AG10803 (cell line): ENCODE measurements at places on chromosomes 7 and 10.

- no peak for DNase-seq
Measured at GRCh38 chr7:109868215-109868860, 1222.6 kb upstream of the LRRN3 start.

- no peak for DNase-seq
Measured at GRCh38 chr7:152865461-152865860, 105.9 kb downstream of the ACTR3B start.

- DNase-seq: no peak
Measured at GRCh38 chr10:122132882-122133565, 138.1 kb upstream of the BTBD16 start.

DNA sequence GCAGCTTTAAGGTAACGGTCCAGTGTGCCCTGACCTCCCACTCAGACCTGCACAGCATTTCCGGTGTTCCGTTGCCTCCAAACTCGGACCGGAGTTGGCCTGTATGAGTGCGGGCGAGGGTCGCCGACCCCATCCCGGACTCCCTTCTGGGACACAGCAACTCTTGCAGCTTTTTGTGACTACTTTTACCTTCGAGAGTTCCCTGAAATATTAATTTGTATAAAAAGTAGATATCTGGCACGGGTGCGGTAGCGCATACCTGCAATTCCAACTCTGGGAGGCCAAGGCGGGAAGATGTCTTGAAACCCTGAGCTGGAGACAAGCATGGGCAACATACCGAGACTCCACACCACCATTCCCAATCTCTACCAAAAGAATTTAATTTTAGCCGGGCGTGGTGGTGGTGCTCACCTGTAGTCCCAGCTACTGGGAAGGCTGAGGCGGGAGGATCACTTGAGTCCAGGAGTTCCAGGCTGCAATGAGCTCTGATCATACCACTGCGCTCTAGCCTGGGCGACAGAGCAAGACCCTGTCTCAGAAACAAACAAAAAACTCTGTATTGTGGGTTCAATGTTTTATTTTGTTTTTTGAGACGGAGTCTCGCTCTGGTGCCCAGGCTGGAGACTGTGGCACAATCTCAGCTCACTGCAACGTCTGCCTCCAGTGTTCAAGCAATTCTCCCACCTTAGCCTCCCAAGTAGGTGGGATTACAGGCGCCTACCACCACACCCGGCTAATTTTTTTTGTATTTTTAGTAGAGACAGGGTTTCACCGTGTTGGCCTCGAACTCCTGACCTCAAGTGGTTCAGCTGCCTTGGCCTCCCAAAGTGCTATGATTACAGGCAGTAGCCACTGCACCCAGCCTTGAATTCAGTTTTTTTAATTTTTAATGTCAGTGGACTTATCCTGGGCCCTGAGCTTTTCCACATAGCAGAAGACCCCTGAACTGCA is 1.1 kb upstream of the PPP1R35 start:
- no peak for DNase-seq

DNA sequence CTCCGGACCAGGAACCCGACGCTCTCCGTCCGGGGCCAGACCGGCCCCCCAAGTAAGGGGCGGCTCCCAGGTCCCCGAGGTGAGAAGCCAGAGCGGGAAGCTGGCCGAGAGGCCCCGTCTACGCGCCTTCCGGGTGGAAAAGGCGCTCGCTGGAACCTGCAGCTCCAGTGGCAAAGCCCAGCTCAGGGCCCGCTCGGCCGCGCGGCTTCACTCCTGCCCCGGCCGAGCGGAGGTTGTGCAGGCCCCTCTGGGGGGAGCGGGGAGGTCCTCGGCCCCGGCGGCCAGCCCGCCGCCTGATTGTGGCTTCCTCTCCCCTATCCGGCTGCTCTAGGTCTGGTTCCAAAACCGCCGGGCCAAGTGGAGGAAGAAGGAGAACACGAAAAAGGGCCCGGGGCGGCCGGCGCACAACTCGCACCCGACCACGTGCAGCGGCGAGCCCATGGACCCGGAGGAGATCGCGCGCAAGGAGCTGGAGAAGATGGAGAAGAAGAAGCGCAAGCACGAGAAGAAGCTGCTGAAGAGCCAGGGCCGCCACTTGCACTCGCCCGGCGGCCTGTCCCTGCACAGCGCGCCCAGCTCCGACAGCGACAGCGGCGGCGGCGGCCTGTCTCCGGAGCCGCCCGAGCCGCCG is 2.9 kb downstream of the UNCX start:
- DNase-seq: no peak

- peak; percentile 89 for DNase-seq
Measured at GRCh38 chr10:103843854-103844570, 11.4 kb downstream of the SH3PXD2A start.

GRCh38 chr7:137388916-137389315 is 45.4 kb upstream of the PTN start:
- DNase-seq: peak; percentile 10

- DNase-seq: no peak
Measured at GRCh38 chr7:130719541-130719940, 14.5 kb downstream of the KLF14 start.

DNA sequence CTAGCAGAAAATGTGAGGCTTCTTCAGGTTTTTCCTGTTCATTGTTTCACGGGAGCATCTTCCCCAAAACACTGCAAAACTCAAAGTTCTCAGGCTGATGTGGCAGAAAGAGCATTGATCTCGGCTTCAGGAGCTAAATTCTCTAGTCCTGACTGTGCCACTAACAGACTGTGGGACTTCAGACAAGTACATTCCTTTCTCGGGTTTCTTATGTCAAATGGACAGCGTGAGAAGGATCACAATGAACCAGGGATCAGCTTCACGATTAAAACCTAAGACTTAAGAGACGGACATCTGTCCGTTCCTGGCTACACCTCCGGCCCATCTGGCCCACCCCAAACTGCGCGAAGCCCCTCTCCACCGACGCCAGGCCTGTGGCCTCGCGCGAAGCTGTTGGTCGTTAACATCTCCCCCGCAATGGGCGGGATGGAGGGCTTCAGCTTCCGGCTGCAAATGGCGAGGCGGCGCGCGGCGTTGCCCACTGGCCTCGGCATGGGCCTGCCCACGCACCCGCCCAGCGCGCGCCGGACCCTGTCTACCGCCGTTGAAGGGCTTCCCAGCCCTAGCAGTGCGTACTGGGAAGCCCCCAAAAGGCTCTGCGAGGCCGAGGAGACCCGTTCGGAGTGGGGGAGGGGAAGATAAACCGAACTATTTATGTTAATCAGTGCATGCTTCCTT is 549 bp upstream of the DDX50 start:
- DNase-seq: peak; percentile 81
